ENCODE measurements at places on chromosomes 3 and 15.

- peak; percentile 74 for DNase-seq
Measured at GRCh38 chr3:150249779-150250470, 158.2 kb upstream of the TSC22D2 start.

DNA sequence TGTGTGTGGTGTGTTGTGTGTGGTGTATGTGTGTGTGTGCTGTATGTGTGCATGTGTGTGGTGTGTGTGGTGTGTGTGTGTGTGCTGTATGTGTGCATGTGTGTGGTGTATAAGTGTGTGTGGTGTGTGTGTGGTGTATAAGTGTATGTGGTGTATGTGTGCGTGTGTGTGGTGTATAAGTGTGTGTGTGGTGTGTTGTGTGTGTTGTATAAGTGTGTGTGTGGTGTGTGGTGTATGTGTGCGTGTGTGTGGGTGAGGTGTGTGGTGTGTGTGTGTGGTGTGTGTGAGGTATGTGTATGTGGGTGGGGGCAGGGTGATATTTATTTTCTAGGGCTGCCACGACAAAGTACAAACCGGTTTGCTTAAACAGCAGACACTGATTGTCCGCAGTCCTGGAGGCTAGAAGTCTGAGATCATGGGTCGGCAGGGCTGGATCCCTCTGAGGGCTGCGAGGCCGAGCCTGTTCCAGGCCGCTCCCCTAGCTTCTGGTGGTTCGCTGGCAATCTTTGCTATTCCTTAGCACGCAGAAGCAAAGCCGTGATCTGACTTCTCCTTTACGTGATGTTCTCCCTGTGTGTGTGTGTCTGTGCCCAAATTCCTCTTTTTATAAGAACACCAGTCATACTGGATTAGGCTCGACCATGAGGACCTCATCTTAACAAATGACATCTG is 160.2 kb downstream of the XXYLT1 start:
- peak; percentile 56 for DNase-seq

DNA sequence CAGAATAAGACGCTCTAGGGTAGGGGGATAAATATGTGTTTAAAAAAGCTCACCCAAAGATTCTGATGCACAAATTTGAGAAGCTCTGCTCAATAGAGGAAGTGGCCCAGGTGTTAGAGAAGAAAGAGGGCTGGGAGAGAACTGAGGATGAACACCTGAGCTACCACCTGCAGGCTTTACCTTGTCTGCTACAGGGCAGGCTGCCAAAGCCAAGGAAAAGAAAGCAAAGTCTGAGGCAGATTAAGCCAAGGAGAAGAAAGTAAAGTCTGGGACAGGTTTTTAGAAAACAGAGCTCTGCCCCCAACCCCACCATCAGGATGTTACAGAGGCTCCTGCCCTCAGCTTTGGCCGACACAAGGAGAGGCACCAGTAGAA is 92.9 kb downstream of the THRB start:
- DNase-seq: no peak

DNA sequence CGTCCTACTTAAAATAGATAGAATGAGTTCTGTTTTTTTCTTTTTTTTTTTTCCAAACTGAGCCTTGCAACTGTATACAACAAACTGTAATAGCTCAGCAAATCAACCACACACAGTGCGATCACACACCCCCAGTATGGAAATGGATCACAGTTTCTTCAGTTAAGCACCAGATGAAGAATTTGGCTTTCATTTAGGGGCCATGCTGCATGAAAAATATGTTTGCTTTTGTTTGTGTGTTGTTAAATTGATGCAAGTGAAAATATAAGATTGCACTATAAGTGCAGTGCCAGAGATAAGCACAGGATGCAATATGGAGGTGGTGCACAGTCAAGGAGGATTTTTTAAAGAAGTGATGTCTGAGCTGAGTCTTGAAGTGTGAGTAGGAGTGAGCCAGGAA is 17.8 kb downstream of the CCDC54 start:
- DNase-seq: no peak

DNA sequence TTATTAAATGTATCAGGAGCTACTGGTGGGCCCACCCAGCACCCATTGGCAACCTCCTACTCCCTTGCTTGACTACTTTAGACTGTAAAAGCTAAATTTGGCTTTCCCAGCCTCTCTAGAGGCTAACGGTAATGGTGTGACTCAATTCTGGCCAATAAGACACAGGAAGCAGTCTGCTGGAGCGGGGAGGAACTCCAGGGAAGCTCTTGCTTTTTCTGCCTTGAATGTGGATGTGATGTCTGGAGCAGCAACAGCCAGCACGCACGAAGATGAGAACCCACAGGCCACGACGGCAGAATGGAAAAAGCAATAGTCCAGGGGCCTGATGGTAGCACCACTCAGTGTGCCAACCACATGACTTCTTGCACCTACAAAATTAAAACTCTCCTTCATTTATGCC is 39.9 kb downstream of the RAB6B start:
- DNase-seq: peak; percentile 3

DNA sequence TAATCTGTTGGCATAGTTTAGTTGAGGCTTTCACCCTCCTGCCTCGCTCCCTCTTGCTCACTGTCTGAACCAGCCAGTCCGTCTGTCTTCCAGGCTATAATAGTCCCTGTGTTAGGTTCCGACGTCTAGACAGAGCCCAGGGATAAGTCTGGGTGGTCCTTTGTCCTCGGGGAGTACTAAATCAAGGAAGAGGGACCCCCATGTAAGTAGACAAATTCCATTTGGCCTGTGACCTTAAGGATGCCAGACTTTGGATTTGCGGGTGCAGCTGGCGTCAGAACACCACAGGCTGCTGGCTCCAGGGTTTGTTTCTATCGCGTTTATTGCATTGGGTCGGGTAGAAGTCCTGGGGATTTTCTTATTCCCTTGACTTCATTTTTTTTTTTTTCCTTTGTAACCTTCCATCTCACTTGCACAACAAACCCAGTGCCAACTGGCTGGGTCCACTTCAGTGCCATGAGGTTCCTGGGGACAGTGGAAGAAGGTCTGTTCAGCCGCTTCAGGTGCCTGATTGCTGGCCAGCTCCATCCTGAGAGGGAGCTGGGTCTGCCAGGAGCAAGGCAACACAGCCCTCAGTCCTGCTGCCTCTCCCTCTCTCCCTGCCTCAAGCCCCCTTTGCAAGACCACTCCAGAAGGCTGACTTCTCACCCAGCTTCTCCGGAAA is 95.4 kb upstream of the KLHL25 start:
- no peak for DNase-seq

DNA sequence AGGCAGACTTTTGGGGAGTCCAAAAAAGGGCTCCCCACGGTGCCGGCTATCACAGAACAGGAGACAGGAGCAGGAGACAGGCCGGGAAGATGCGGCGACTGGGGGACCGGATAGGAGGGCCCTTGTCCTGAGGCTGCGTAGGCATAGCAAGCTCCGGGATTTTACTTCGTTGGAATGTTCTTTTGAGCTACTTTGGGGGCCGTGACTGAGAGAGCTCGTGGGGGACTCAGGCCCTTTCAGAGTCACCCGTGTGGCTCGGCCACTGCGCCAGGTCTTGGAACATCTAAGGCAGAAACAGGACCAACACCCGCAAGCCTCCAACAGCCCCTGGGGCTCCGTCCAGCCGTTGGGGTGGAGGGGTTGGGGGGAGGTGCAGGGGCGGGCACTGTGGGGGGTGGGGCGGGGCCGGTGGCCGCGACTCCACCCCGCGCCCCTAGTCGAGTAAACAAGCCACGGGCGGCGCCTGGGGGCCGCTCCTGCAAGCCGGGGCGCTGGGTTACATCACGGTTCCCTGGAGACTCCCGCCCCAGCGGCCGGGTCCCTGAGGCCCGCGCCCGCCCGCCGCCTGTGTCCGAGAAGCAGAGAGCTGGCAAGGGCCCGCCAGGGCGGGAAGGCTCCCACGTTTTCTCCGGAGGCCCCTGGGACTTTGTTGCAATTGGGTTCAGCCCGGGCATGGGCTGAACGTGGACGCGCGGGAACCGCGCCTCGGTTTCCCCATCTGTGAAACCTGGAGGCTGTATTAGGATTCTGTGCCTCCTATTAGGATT is 23.3 kb upstream of the C15orf39 start:
- no peak for DNase-seq

DNA sequence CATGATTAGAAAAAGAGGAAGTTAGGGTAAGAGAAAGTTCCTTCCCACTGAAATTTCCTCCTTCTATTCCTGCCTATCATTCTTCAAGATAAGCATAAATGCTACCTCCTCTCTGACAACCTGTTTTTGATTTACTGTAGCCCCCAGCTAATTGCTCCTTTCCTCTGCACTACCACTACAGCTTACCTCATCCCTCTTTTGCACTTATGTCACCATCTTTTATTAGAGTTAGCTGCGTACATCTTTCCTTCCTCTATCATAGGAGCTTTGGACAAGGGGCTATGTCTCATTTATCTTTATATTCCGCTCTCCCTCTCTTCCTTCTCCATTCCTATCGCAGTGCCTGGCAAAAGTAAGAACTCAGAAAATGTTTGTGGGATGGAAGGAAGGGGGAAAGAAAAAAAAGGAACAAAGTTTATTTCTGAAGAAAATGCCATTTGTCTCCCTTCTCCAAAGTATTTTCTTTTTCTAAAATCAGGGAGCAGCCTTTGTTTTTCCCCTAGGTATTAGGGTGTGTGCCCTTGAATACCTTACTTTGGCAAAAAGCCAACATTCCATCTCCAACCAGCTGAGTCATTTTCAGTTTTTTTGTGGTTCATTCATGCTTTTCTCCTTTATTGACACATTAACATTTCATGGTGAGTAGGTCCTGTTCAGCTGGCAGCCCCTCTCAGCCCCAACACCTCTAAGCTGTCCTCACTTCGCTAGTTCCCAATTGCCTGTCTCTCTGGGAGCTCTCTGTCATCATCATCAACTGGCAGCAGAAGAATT is 87.6 kb upstream of the SOX2 start:
- no peak for DNase-seq

DNA sequence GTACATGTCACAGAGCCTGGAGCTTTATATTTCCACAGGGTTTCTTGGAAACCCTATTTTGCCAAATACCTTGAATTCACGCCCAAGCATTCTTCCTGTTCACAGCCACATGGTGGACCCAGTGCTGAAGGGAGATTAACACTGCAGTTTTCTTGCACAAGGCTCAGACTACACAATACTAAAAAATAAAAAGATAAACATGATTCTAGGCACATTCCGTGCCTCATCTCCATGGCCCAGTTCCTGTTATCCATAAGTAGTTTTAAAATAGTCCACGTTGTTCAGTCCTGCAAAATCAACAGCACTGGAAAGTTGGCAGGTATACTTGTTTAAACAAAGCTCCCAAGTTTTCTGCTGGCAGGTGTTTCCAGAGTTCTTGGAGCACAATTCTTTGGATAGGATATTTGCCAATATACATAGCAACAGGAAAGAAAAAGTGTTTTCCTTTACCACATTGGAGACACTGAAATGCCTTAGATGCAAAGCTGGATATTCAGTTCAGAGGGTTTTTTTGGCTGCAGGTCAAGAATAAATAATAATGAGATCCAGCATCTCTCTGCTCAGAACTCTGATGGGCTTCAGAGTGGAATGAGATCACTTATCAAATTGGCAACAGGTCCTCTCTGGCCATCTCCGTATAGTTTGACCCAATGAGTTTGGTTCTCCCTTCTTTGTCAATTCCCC is 88.1 kb upstream of the TGFBR2 start:
- peak; percentile 80 for DNase-seq

DNA sequence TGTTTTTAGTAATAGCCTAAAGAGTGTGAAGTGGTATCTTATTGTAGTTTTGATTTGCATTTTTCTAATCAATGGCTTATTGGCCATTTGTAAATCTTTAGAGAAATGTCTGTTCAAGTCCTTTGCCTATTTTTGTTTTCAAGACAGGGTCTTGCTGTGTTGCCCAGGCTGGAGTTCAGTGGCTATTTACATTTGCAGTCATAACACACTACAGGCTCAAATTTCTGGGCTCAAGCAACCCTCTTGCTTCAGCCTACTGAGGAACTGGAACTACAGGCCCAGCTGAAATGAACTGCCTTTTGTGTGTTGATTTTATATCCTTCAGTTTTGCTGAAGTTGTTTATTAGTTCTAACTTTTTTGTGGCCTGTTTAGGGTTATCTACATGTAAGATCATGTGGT is 27.9 kb downstream of the BSN start:
- no peak for DNase-seq

- no peak for DNase-seq
Measured at GRCh38 chr15:91068966-91069365, 31.1 kb upstream of the SV2B start.

DNA sequence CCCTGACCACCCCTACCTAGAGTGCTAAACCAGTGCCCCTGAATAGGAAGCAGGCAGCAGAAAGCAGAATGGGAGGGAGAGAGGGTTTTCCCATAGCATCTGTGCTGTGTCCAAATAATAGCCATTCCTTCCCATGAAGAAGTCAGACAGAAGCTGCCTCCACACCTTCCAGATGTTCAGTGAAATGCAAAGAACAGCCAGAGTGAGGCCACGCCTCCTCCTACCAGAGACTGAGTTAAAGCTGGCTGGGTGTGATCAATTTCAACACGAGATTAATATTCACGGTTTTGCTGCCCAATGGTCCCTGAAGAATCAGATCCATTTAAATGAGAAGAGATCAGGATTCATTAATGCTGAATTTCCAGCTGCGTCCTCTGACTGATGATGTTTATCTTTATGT is 111.8 kb downstream of the SRGAP3 start:
- no peak for DNase-seq

DNA sequence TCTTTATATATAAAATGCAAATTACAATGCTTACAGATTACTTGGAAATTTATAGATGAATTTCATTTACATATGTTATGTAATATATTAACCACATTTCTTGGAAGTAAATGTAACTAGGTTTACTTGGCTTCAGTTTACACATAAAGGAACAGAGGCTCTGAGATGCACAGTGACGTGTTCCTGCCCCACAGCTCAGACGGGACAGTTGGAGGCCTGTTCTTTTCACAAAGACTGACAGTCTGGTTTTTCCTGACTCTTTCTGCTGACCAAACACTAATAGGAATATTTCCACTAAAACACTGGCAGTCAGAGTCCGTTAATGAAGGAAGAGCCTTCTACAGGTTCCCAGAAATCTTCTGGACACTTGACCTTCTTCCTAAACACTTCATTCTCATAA is 336.1 kb downstream of the MFSD1 start:
- no peak for DNase-seq

- peak; percentile 87 for DNase-seq
Measured at GRCh38 chr3:12947504-12948369, 106.4 kb upstream of the RPL32 start.

DNA sequence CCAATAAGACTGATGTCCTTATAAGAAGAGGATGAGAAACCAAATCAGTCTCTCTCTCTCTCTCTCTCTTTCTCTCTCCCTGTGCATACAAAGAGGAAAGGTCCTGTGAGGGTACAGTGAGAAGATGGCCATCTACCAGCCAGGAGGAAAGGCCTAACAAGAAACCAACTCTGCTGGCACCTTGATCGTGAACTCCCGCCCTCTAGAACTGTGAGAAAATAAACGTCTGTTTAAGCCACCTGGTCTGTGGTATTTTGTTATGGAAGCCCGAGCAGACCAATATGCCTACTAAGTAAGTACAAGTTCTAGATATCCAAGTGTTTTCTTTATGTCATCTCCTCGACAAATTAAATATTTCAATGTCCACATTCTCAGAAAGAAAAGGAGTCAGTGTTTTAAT is 44.9 kb upstream of the TMC3 start:
- no peak for DNase-seq

- no peak for DNase-seq
Measured at GRCh38 chr3:172204716-172205115, 165.3 kb downstream of the FNDC3B start.

Data from AG10803 (cell line).